ENCODE measurements at places on chromosomes 16 and 17.

GRCh38 chr17:33112763-33113162, 121.1 kb downstream of the SPACA3 start:
- DNase-seq: no peak

DNA sequence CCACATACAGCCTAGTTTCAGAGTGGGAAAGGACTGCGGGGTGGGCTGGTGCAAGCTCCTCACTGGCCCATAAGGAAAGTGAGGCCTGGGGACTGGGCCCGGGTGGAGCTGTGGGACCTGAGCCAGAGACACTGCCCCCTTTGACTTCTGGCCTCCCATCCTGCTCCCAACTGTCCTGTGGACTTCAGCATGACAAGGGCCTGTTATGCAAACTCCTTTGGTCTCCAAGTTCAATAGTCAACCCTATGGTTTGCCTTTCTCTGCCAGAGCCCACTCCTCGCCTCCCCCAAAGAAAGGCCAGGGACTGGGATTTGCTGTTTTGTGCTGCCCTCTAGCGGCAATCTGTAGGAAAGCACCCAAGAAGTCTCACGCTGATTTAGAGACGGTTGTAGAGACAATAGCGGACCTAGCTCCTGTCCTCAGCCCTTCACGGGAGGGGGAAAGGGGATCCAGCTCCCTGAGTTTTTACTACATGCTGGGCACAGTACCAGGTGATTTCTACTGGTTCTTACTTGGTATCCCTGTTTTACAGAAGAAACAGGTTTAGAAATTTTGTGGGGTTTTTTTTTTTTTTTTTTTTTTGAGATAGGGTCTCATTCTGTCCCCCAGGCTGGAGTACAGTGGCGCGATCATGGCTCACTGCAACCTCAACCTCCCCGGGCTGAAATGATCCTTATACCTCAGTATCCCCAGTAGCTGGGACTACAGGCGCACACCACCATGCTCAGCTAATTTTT, 1.2 kb upstream of the TLCD3B start:
- peak; percentile 33 for DNase-seq

DNA sequence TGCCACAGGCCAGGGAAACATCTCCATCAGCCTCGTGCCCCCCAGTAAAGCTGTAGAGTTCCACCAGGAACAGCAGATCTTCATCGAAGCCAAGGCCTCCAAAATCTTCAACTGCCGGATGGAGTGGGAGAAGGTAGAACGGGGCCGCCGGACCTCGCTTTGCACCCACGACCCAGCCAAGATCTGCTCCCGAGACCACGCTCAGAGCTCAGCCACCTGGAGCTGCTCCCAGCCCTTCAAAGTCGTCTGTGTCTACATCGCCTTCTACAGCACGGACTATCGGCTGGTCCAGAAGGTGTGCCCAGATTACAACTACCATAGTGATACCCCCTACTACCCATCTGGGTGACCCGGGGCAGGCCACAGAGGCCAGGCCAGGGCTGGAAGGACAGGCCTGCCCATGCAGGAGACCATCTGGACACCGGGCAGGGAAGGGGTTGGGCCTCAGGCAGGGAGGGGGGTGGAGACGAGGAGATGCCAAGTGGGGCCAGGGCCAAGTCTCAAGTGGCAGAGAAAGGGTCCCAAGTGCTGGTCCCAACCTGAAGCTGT, 3.4 kb downstream of the NXPH3 start:
- DNase-seq: no peak

DNA sequence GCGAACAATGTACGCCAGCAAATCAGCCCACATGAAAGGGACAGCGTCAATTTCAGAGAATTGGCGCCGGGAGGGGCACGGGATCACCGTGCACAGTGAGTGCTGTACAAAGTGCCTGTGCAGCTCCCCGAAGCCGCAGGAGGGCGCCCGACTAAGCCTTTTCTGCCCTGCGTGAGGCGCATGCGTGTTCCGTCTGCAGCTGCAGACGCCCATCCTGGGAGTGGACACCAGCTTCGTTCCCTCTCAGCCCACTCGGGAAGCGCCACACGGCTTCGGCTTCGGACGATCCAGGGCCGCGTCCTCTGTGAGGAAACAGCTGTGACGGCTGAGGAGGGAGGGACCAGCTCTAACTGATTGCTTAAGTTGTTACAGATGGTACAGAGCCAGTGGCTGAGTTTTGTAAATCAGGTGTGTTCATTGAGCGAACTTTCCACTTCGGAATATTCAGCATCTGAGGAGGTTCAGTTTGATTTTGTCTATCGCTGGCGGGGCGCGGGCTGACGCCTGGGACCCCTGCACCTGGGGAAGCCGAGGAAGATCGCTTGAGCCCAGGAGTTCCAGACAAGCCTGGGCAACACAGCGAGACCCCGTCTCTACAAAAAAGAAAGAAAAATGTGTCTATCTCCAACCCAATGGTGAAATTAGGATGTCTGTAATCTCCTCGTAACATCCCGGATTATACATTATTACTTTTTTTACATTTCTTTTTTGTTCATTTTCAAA, 15.4 kb upstream of the ZNF287 start:
- DNase-seq: peak; percentile 79

DNA sequence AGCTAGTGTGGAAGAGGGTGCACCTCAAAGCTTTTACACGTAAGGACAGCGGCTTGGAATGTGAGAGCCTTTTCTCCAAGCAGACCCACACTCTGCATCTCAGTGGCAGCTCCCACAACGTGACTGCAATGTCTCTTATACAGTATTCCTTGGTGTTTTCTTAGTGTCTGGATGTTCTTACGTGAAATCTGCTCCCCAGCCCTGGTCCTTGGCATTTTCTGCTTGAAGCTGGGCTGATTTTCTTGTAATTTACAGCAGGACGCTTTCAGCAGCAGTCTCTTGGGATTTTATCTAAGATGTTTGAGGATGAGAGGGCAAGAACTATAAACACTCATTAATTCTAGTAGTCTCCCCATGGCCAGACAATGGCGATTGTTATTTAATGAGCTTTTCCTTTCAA, 12.1 kb upstream of the POLR3E start:
- no peak for DNase-seq

- DNase-seq: no peak
These were observed 29.6 kb upstream of the CDRT4 start for GRCh38 chr17:15496735-15497670.

- no peak for DNase-seq
These were observed 203.5 kb upstream of the N4BP1 start for GRCh38 chr16:48813485-48813884.

GRCh38 chr17:22516861-22517636, 824.7 kb downstream of the KCNJ18 start:
- no peak for DNase-seq

DNA sequence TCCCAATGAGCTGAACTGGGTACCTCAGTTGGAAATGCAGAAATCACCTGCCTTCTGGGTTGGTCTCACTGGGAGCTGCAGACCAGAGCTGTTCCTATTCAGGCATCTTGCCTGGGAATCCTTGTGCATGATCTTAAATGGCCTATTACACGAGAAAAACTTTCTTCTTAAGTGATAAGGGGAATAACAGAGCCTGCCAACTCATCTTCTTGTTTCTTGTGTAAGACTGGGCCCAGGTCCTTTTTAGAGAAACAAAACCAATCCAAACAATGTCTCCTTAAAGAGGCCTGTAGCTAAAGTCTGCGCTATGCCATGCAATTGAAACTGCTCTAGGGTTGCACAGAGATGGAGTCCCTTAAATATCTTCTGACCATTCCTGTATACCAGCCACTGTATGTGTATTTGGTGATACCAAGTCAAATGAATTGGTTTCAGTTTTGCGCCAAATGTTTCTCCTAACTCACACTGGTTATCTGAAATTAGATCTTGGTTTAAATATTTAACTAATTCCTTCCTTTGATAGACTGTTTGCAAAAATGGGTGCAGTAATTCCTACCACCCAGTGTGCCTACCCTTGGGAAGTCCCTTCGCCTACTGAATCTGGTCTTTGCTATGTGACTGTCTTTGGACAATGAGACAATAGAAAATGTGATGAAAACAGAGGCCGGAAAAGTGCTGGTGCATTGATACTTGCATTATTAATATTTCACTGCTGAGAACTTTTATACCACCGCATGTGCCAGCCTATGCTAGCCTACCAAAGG, 6.5 kb upstream of the CCL23 start:
- no peak for DNase-seq

- no peak for DNase-seq
These were observed 18.6 kb upstream of the LONP2 start for GRCh38 chr16:48225456-48225855.

GRCh38 chr17:7475764-7476422, 3.5 kb downstream of the ZBTB4 start:
- DNase-seq: no peak

GRCh38 chr17:28878158-28878910, 19.2 kb downstream of the FLOT2 start:
- DNase-seq: no peak

DNA sequence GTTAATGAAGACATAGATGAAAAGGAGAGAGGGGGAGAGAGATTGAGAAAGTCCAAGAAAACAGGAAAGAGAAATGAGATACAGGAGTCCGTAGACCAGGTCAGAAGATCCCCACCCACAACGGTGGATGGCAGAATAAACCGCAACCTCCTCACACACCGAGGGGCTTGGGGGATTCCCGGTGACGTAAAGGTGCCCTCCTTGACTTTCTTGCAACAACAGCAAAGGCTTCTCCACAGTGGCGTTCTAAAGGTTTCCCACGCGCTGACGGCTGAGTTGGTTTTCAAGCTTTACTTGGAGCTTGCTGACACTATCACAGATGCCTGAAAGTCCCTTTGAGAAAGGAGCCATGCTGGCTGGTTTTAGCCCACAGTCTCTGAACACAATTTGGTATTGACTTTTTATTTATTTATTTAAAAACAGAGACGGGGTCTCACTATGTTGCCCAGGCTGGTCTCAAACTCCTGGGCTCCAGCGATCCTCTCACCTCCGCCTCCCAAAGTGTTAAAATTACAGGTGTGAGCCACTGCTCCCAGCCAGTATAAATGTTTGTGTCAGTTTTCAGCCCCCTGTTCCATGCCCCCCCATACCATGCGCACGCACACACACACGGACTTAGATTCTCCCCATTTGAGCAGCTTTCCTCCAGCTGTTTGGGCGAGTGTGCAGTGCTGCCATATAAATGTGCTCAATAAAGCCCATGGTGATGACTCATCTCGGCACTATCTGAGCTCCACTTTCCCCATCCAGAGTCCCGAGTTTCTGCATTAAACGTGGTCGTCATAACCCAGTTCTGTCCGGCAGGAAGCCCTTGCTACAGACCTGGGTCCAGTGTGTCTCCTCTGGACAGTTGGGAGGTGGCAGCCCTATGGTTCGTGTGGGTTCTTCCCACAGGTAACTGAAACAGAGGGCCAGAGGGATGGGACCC, 33.0 kb upstream of the SEC14L1 start:
- DNase-seq: peak; percentile 48

- DNase-seq: no peak
These were observed 4.1 kb upstream of the UBALD1 start for GRCh38 chr16:4618645-4619418.

DNA sequence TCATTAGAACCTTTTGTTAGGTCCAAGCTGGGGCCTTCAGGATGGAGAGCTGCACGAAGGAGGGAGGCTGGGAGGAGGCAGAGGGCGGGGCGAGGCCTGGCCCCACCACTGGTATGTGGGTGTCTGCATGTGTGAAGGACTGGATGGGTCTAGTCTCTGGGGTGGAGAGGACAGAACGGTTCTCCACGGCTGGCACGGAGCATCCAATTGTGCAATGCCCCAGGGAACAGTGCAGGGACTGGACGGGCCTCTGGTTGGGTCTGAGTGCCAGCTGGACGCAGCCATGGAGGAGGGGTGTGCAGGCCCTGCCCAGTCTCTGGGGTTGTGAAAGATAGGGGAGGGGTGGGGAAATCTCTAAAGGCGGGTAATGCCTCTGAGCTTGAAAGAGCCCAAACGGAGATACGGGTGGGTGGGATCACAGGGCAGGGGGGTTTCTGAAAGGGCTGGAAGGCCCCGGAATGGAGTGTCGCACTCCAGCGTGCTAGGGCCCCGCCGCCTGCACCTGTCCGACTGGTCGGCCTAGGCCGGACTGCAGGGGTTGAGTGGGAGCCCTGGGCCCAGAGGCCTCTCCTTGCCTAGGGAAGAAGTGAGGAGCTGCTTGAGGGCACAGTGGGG, 1.6 kb downstream of the PPL start:
- DNase-seq: no peak

GRCh38 chr16:85176541-85177447, 64.5 kb upstream of the CIBAR2 start:
- DNase-seq: no peak

GRCh38 chr16:26668026-26668425, 398.7 kb upstream of the C16orf82 start:
- DNase-seq: no peak

GRCh38 chr17:13400491-13400890, 201.2 kb downstream of the HS3ST3A1 start:
- no peak for DNase-seq

DNA sequence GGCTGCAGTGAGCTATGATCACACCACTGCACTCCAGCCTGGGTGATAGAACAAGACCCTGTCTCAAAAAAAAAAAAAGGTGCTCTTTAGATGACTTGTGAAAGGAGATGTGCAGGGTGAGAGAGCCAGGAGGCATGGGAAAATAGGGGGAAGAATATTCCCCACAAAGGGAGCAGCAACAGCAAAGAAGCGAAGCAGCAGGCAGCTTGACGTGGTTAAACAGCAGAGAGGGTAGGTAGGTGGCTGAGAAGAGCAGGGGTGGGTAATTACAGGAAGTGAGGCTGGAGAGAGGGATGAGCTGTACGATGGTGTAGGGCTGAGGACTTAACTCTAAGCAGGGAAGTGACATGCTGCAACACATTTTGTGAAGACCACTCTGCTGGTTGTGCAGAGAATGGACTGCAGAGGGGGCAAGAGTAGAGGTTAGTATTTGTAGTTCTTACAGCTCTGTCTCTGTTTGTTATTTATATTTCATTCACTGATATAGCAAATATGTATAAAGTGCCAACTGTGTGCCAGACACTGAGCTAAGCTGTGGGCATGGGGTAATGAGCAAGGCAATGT, 1.6 kb downstream of the HEATR3 start:
- DNase-seq: no peak

DNA sequence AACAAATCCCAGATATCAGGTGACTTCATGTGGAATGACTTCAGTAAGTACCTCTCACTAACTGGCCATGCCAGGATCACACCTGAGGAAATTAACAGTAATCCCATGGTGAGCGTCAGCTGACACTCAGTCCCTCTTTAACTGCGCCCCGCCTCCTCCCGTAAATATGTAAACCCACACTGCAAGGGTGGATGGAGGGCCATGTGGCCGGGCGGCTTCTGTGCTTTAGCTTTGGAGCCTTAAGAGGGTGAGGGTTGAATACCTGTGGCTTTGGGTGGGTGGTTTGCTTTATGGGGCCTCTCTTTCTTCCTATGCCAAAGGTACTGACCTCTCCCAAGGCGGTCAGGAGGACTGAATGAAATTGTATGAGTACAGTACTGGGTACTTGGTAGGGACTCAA, 141.7 kb downstream of the MRM1 start:
- DNase-seq: no peak

GRCh38 chr16:87918866-87919680, 17.3 kb downstream of the CA5A start:
- no peak for DNase-seq

DNA sequence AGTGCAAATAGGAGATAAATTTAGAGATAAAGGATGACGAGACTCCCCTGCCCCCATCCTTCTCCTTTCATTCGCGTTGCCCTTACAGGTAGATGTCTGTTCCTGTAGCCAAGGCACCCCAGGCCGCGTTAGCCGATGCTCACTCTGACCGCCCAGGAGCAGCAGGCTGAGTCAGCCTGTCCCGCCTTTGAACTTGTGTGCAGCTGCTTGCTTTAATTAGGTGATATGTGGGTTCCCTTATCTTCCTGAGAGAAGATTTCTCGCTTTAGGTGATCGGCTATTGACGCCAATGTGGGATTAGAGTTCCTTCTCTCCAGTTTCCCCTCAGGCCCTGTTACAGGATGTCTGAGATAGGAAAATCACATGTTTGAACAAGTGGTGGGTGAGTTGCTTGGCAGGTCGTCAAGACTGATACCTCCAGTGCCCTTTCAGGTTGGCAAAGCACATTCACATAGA, 119.5 kb downstream of the MSI2 start:
- no peak for DNase-seq
